ENCODE measurements at places on chromosomes 11 and 22.
A peak's percentile ranks its signal among the peaks of the same experiment; 100 is the strongest.

GRCh38 chr11:32053151-32053888 is 37.6 kb upstream of the RCN1 start:
- peak; percentile 29 for DNase-seq

DNA sequence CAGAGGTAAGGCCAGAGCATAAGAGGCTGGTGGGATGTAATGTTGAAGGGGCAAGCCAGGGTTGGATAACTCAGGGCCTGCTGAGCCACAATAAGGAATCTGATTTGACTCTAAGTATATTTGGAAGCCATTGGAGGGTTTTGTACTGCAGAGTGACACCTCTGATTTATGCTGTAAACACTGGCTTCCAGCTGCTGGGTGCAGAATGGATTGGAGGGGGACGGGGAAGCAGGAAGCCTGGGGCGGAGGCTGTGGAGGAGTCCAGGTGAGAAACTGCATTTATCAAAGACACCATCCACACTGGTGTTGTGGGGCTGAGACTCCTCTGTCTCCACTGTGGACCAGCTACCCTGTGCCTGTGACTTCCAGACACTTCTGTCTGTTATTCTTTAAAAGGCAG is 26.8 kb downstream of the MIAT start:
- DNase-seq = no peak

DNA sequence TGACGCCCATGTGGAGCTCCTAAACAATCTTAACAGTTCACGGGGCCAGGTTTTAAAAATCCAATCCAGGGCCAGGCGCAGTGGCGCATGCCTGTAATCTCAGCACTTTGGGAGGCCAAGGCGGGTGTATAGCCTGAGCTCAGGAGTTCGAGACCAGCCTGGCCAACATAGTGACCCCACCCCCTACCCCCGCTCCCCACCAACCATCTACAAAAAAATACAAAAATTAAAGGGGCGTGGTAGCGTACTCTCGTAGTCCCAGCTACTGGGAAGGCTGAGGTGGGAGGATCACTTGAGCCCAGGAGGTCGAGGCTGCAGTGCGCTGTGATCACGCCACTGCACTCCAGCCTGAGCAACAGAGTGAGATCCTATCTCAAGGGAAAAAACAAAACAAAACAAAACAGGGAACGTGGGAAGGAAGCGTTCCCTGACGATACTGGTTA is 689 bp upstream of the SART1 start:
- no peak for DNase-seq

- DNase-seq = no peak
These were observed 26.0 kb downstream of the RPUSD4 start for GRCh38 chr11:126185259-126186024.

GRCh38 chr22:28936200-28936599 is 52.8 kb downstream of the ZNRF3 start:
- no peak for DNase-seq

GRCh38 chr22:49724893-49725489 is 102.7 kb downstream of the BRD1 start:
- DNase-seq = no peak

- DNase-seq = no peak
These were observed 287.4 kb downstream of the BRD1 start for GRCh38 chr22:49540084-49540912.

- no peak for DNase-seq
These were observed 5.6 kb upstream of the USP28 start for GRCh38 chr11:113880971-113881370.

GRCh38 chr11:117819096-117820040 is 5.2 kb downstream of the FXYD2 start:
- peak; percentile 15 for DNase-seq

- no peak for DNase-seq
These were observed 74.5 kb upstream of the LMO1 start for GRCh38 chr11:8338138-8338537.

DNA sequence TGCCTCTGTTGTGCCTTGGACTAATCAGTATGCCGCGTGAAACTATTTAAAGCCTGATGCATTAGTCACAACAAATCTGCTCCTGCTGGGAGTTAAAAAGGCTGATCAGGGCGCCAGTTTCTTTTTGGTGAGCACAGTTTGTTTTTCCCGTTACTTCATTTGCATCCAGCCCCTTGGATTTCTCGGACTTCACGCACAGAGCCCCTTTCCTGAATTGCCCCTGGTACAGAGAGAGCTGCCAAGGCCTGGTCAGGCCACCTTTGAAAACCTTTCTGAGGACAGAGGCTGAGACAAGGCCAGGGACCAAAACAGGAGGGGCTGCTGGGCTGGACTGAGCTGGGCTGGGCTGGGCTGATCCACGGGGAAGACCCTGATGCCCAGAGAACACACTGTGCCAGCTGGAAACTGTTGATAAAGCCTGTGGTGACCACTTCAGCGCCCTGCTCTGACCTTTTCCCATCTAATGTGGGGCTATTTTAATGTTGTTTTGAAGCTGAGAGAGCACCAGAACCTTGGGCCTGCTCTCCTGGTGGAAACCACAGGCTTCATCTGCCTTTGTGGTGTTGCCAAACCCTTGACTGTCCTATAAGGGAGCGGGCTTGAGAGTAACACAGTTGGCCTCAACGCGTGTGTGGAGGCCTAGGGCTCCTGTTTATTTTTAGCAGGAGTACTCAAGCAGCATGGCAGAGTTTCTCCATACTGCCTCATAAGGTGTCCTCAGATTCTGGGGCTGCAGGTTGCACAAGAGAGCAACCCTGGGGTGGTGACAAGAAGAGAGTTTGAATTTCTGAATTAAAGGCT is 44.2 kb downstream of the NAV2 start:
- peak; percentile 49 for DNase-seq
